ENCODE measurements at places on chromosomes 2 and 18.

GRCh38 chr2:58971511-58972360 is 730.6 kb upstream of the FANCL start:
- no peak for DNase-seq

- no peak for DNase-seq
These were observed 787.2 kb downstream of the RNF144A start for GRCh38 chr2:7704296-7704865.

DNA sequence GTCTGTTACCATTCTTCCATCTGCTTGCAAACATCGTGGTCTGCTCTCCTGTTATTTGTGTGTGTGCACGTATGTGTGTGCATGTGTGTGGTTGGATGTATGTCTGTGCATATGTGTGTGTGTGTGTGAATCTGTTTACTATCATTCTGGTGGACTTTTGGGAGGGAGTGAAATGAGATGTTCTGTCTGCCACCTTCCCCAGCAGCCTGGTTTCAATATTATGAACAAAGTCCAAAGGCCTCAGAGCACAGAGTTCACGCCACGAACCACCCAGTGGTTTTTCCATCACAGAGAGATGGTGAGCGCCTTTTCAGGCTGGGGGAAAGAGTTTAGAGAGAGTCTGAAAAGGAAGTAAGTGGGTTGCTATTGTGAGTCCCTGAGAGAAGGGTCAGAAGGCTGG is 67.1 kb upstream of the YWHAQ start:
- no peak for DNase-seq

GRCh38 chr2:31770741-31771140 is 190.0 kb upstream of the SRD5A2 start:
- no peak for DNase-seq

DNA sequence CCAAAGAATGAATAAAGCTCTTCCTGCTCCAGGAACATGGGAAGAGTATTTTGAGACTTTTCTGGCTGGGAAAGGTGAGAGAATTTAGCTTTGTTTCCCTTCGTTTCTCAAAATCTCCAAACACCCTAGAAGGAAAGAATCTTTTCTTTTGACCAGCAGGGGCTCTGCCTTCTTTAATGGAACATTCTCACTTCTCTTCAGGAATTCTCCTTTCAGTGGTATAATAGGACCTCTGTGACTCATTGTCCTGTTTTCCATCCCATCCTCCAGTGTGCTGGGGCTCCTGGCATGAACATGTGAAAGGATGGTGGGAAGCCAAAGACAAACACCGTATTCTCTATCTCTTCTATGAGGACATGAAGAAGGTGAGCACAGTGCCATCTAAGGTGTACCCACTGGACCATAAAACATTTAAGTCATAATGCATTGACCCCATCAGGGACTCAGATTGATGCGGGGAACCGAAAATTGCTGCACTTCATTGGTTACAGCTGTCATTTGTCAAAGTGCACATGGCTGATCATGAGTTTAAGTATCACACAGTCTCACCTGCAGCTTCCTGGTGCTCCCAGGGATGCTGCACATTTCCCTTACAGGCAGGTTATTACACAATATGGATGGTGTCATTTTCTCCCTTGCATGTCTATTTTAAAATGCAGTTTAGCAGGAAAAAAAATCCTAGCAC is 5.5 kb downstream of the SULT1C4 start:
- no peak for DNase-seq

DNA sequence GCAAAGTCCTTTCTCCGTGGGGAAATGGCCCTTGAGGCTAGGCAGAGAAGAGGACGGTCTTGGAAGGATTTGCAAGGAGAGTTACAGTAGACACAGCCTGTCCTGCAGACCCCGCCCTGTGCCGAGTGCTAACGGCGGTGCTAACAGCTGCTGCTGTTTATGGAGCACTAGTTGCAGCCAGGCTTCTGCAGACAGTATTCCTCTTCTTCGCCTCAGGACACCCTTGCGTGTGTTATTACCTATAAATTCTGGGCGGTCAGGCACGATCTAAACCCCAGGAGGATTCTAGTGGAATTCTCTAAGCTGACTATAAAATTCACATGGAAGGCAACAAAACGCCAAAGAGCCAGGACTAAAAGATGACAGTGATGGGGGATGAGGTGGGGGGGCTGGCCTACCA is 139.8 kb downstream of the GLI2 start:
- no peak for DNase-seq

DNA sequence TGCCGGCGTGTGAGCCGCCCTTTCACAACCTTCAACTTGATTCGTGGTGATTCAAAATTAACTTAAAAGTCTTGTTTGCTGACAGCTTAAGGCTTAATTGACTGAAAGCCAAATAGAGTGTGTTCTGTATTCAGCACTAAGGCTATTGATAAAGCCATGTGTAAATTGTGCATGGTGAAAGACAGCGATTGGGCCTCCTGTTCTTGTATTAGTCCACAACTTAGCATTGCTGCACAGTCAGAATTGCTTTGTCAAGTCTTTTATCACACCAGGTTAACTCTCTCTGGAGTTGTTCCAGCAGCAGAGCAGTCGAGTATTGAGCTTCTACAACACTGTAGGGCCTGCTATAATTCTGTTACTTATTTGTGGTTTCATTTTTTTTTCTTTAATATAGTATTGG is 210.1 kb downstream of the WDR7 start:
- no peak for DNase-seq

- DNase-seq = no peak
These were observed 222.9 kb downstream of the KLHL29 start for GRCh38 chr2:23607925-23608324.

DNA sequence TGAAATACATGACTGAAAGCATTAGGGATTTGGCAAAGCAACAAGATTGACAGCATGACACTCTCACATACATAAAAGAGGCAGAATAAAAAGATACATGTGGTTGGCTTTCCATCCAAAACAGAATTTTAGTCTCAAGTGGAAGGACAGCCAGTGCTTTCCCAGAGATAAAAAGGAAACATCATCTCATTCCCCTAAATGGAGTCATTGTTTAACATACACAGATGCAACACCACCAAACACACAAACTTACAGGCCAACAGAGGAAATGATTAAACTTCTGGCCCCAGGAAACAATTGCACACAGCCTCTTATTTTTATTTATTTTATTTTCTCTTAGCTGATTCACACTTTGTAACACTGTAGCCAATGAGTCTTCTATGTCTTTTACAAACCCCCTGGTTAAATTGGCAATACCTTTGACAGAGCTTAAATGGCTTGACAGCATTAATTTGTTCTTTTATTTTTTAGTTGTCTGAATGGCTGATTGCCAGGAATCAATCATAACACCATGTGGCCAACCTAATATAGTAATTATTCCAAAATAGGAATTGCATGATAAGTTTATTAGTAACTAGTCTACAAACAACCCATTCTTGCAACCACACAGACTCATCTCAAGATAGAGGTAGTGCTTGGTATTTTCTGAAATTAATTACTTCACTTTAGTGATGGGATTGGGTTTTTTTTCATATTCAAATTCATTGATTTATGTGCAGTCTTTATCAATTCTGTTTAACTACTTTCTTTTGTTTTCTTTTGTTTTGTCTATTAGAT is 190.5 kb downstream of the RND3 start:
- DNase-seq = no peak

DNA sequence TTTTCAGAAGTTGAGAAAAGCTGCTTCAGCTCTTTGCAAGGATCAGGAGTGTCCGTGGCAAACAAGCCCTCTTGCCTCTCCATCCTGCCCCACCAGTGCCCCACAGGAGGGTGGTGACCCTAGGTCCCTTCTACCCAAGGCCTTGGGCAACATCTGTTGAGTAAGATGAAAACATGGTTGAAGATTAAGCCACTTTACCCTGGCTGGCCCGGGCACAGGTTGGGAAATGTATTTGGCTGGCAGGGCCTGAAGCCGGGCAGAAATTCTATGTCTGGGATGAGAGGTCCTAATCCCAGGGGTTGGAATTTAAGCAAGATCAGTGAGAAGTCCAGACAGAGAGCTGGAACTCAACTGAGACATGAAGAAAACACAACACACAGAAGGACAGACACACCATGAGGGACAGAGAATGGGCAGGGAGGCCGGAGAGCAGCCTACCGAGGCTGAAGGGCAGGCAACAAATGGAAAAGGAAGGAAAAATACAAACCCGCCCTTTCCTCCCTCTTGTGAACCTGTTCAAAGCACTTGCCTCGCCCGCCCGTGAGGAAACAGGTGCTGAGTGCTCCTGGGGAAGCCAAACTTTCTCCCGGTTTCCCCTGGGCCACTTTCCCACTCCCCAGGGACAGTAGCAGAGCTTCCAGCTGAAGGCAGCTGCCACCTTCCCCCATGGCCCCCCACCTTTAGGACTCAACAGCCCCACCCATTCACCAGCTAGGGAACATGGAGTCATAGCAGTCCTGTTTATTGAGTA is 86.1 kb downstream of the TNS1 start:
- DNase-seq = no peak
